ENCODE measurements at places on chromosomes 7 and 10. TPM values are rescaled to one million over a fixed set of nuclear protein-coding genes. Genes with fewer than 3 reads are reported as not detected.

MAP3K8 gene
- total RNA-seq = 54.8 TPM

AKR1C4 gene
- not detected for total RNA-seq

PRKAR2B gene
- total RNA-seq = 401 TPM

CCDC7 gene
- 11.0 TPM for total RNA-seq
